ENCODE measurements at places on chromosomes 6 and 20. TPM values are rescaled to one million over a fixed set of nuclear protein-coding genes. Genes with fewer than 3 reads are reported as not detected.

GRCh38 chr6:138105880-138106664, 1.1 kb downstream of the PERP start:
- no peak for DNase-seq

- peak; percentile 48 for DNase-seq
Measured at GRCh38 chr6:134447423-134447822, 129.5 kb upstream of the SGK1 start.

GRCh38 chr6:38591439-38591838, 48.3 kb downstream of the BTBD9 start:
- no peak for DNase-seq

DNA sequence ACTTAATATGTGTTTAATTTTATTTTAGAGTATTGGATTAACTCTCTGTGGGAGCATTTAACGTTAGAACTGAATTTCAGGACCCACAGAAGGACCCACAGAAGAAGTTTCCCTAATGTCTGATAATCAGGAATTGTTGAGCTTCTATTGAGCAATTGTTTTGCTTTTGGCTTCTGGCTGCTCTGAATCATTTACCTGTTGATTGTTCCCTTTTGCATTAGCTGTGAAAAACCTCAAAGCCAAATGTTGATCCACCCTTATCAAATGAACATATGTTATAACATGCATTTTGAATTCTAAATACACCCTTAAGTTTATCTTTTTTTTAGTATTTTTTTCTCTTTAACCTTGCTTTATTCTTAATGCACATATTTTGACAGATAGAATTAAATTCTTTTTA, 393.5 kb downstream of the LAMA2 start:
- DNase-seq, result no peak

- DNase-seq, result no peak
Measured at GRCh38 chr6:14754751-14755513, 490.9 kb upstream of the JARID2 start.

The UBD gene
- not detected for total RNA-seq
